ENCODE measurements at places on chromosomes 13 and 19.

GRCh38 chr13:29556742-29557141 lies 38.7 kb downstream of the SLC7A1 start:
- DNase-seq: no peak

GRCh38 chr13:20525601-20526544 lies at the start of gene CRYL1:
CRYL1 (minus strand) TSS chr13:20525857; CDS start chr13:20525794, 63 bp downstream.
- peak; percentile 65 for DNase-seq

DNA sequence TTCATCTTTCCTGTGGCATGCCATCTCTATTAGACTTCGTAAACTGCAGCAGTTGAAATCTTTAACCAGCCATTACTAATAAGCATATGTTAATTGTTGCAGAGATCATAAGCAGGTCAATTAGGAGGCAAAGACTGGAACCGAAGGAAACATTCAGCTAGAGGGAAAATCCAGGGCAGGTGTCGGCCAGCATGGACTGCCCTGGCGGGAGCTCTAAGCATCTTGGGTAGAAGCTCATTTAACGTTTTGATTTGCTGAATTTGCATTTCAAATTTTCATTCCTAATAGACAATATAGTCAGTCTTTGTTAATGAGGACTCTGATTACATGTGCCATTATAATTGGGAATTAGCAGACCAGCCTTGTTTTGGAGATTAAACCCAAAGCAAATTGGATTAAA lies 238.6 kb downstream of the POU4F1 start:
- no peak for DNase-seq

DNA sequence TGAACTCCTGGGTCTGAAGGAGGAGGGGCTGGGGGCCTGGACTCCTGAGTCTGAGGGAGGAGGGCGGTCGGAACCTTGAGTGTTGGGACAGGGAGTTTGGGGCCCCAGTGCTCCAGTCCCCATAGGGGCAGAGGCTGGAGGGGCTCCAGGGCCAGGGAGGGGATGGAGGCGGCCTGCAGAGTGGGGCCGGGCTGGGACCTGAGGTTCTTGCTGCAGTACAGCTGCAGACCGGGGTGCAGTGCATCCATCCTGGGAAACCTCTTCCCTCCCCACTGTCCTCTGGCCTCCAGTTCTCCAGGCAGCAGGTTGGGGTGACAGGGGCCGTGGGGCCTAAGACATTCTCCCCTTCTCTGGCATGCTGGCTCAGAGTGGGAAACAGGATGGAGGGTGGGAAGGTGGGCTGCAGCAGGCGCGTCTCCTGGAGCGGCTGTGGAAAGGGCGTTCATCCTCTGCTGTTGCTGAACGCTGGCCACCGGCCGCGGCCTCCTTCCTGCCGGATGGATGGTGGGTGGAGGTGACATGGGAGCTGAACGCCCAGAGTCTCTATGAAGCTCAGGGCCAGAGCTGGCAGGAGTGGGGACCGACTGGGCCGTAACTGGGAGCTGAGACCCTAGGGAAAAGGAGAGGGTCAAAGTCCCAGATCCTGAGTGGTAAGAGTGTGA lies 1.6 kb downstream of the BRSK1 start:
- DNase-seq: no peak

DNA sequence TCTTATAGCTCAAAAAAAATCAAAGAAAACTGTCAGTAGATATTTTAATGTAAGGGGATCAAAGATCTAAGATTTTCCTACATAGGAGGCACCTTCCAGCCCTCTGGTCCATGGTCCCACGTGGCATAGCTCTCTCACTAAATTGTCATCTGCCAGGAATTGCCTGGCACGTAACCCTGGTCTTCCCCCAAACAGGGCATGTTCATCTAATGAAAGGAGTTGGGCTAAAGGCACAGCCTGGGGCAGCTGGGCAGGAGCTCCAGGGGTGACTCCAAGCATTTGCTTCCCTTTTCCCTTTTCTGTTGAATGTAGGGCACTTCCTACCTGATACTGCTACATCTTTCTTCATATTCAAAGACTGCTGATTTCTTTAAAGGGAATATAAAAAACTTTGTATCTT lies 148.7 kb downstream of the COL4A1 start:
- DNase-seq: no peak

GRCh38 chr13:109983447-109983846 lies 197.1 kb upstream of the IRS2 start:
- DNase-seq: no peak

GRCh38 chr19:38793177-38793576 lies 4.2 kb downstream of the LGALS7B start:
- DNase-seq: peak; percentile 17

DNA sequence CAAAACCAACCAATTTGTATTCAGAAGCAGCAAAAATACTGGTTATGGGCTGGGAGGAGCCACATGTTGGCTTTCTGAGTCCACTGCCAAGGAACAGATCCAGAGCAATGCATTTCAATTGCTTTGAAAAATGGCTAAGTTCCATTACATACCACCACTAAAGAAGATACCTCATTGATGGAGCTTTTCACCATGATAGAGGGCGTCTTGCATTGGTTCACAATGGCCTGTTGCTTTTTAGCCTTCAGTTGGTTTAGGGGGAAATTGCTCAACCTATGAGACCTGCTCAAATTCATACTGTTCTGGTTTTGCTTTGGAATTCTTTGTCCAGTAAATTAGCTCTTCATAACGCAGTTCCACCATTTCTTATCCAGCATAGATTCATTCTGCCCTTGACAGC lies 21.2 kb upstream of the CPB2 start:
- no peak for DNase-seq

DNA sequence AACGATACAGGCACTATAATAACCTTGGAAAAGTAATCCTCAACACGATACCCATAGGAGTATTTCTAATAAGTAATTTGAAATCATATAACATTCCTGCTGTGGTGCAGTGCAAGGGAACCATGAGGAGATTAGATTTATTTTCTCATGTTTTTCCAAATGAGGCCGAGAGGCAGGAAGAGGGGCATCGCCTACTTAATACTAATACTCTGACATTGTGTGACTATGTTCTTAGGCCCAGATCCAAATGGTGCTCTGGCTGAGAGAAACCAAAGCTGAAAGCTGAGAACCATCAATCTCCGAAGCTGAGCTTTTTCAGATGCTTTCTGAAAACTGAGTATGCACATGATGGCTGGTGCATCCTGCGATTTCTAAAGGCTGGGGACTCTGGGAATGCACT lies 248.0 kb upstream of the MAB21L1 start:
- DNase-seq: peak; percentile 7

DNA sequence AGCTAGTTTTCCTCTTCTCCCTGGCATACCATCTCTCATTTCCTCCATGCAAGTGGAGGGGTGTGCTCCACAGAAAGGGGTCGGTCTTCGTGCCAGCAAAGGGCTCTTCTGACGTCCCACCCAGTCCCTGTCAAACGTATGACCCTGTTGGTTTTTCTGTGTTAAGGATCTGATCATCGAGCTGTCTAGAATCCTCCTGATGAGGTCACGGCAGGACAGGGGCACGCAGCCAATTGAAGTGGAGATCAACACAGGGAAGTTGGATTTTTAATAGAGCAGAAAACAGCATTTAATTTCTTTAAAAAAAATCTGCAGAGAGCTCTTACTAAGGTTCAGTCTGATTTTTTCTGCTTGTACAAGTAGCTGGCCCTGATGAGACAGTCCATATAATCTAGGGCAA lies 339.4 kb downstream of the TEX29 start:
- DNase-seq: no peak

GRCh38 chr19:35293363-35293739 lies 1.4 kb downstream of the MAG start:
- no peak for DNase-seq

DNA sequence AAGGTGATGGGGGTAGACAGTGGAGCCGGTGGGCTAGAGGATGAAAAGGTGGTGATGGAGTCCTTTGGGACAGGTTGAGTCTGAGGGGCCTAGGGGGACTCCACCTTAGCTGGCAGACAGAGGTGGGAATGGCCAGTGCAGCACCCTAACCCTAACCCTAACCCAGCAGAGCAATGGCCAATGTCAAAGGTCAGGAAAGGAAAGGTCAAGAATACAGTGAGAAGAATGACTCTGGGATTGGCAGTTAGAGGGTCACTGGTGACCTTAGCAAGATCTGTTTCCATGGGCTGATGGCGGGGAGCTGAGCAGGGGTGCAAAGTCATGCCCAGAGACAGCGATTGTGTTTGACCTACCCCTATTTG lies 16.6 kb downstream of the GNA15 start:
- no peak for DNase-seq

All from NCI-H69 (cell line).